ENCODE measurements at places on chromosomes 5 and 9.

GRCh38 chr5:133200256-133200655 lies 148.4 kb downstream of the HSPA4 start:
- no peak for DNase-seq

DNA sequence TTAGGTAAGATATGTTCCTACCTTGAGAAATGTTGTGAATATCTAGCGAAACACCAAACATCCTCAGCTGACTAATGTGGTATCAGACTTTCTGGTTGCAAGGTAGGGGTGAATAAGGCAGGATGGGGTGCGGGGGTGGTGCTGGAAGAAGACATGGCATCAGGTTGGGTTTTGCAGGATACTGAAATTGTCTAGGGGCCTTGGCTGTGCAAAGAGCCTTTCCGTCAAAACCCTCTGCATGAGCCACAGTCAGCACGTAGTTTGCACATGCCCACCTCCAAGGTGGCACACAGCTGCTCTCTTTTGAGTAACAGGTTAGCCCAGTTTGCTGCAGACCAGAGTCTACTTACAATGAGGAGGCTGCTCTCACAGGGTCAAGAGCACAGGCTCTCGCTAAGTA lies 42.0 kb downstream of the SFXN1 start:
- no peak for DNase-seq

- DNase-seq, result no peak
Observed at GRCh38 chr5:92741906-92742305, 839.1 kb downstream of the NR2F1-AS1 start.

DNA sequence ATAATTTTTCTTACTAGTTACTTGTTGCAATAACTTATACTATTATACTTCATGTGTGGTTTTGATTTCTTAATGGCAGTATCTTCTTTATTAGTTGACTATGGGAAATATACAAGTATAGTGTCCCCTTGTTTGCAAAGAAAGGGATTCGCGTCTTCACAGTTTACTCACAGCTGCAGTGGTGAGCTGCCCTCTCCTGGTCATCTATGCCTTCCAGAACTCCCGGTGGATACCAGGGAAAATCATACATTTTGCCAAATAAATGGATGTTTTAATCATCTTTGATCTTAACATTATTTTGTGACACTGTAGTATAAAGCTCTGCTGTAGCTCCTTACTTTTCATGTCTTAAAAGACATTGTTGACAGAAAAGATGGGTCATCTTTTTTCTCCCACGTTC lies 142.0 kb downstream of the ZCCHC7 start:
- peak; percentile 28 for DNase-seq

DNA sequence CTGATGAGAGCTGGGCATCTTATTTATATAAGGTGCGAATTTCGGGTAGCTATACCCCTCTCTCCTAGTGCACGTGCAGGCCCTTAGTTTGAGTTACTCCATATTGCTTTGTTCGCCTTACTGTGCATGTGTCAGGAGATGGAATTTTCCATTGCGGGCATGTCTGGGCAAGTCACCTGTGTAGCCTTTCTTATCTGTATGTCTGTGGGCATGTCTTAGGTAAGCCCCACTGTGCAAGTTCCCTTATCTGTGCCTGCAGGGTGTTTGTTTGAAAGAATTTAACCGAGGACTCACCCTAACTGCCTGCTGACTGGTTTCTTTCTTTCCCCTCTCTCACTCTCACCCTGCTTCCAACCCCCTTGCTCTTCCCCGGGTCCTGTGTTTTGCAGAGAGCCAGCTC lies 140.7 kb upstream of the RANBP3L start:
- DNase-seq, result no peak

- no peak for DNase-seq
Observed at GRCh38 chr5:58924306-58924705, 341.4 kb downstream of the RAB3C start.

GRCh38 chr5:180802325-180803180 lies at the start of gene MGAT1:
TSS of gene MGAT1 (minus strand) at chr5:180802806. CDS start at chr5:180792971, 9,835 bp downstream.
- DNase-seq, result peak; percentile 85

All from HuH-7 (cell line).